ENCODE measurements at places on chromosomes 12 and 14.

GRCh38 chr14:92470215-92470614 lies 43.4 kb upstream of the RIN3 start:
- no peak for DNase-seq

GRCh38 chr12:53701518-53702264 lies 25.6 kb downstream of the CALCOCO1 start:
- peak; percentile 61 for DNase-seq

DNA sequence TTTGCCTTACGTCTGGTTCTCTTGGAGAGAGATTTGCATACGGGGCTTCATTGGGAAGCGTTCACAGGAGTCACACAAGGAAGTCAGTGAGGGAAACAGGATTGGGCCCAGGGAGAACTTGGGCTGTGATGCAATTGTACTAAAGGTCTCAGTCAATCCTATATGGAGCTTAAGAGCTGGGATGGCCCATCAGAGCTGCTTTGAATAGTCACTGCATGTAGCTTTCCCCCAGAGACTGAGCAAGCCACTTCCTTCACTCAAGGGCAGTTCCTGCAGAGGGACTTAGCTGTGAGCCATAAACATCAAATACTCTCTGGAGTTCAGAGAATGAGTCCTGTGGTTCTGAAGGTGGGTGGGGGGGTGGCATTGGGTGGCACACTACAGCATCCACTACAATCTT lies 605.4 kb downstream of the MED13L start:
- DNase-seq, result no peak

DNA sequence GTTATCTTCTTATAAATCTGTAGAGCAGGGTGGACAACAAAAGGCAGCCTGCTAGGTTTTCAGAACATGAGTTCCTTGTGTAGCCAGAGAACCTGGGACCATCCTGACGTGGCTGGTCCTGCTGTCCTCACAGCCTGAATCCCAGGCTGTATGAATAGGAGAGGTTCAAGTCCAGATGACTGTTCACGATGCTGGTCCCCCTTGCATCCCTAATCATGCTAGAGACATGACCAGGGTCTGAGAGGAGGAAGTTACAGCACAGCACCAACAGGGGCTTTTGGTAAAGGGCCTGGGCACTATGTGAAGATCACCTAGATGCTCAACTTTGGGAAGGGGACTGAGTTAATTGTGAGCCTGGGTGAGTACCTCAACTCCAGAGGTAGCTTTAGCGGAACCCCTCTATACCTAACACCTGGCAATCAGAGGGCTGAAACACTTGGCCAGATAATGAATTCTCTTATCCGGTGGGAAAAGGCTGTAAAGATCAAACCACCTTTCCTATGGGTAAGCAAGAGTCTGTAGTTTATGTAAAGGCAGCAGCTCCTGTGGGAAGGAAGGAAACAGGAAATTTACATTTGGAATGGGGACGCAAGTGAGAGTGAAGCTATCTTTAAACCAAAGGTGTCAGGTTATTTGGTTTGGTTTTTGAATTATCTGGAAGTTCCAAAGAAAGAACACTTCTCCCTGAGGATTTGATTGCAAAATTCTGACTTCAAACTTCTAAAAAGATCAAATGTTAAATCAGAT lies 112.8 kb downstream of the DAD1 start:
- DNase-seq, result no peak

GRCh38 chr12:89932954-89933353 lies 224.3 kb upstream of the ATP2B1 start:
- DNase-seq, result no peak

DNA sequence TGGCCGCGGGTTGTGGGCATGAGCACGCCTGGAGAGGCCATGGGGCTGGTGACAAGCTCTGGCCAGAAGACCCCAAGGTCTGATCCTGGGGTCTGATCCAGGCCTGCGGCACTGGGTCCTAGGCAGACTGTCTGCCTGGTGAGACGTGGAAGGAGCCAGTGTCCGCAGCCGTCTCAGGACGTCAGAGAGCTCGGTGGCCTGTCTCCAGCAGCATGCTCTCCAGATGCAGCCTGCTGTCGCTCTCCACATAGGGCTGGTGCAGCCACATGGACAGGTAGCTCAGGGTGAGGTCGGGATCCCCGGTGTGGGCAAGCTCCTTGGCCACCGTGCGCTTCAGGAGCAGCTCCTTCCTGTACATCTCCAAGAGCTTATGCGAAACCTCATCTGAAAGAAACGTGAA lies 14.3 kb downstream of the CINP start:
- no peak for DNase-seq

Data from Panc1 (cell line).